NCI-H2081 treated with DMSO at 0.1 percent for 48 hours (cell line): ENCODE measurements at places on chromosomes 5 and 9.

GRCh38 chr9:78786794-78787193, 489.9 kb downstream of the PSAT1 start:
- no peak for DNase-seq

GRCh38 chr9:86563936-86564335, 209.7 kb upstream of the TUT7 start:
- DNase-seq = no peak

GRCh38 chr5:95850391-95850894, 27.9 kb upstream of the GLRX start:
- no peak for DNase-seq

GRCh38 chr9:37201581-37201980, 81.2 kb downstream of the ZCCHC7 start:
- DNase-seq = no peak

- no peak for DNase-seq
Observed at GRCh38 chr5:81768935-81769452, 18.1 kb upstream of the SSBP2 start.

DNA sequence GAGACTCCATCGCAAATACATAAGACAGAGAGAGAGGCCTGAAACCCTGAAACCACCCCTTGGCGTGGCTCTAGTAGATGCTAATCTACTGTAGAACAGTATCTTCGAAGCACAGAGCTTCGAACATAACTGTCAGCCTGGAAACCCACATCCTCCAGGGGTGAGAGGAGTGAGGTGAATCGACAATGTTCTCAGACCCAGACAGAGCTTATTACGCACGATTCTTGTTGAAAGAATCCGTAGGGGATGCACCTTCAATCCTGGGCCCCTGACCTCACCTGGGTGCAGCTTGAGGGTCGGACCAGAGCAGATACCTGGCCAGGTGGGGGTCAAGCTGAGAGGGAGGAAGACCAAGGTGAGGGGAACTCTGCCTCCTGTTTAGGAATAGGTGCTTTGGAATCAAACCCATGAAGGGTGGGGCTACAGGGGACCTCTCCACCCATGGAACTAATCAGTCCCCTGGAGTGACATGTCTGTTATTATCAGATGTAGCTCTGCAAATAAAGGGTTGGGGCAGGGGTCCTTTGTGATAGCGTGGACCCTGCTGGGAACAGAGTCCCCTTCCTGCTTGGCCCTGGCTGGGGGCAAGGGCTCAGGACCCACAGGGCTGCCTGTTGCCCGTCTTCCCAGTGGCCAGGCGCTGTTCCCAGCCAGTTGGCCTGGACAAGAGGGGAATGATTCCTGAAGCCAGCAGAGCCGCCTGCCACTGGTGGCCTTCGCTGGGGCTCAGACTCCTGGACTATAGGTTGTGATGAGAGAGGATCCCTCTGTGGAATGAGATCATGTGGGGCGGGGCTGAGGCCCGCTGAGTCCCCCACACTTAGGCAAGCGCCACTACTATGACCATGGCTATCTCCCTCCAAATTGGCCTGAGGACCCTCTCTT, 41.2 kb downstream of the DBH start:
- DNase-seq = no peak

GRCh38 chr5:169404223-169404622, 103.3 kb upstream of the SLIT3 start:
- DNase-seq = no peak

DNA sequence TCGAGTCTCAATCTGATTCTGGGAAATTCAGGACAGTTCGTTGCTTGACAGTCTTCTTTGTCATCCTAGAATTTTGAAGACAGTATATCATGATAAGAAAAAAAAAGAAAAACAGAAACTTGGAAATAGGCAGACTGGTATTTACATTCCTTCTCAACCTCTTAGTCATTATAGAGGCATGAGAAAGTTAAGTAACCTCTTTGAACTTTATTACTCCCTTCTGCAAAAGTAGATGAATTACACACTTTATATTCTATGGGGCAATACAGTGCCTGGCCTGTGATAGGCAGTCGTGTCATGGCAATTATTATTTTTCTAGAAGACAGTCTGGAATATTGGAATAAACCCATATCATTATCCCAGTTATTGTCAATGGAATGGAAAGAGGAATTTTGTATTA, 828.9 kb downstream of the TLR4 start:
- DNase-seq = no peak

DNA sequence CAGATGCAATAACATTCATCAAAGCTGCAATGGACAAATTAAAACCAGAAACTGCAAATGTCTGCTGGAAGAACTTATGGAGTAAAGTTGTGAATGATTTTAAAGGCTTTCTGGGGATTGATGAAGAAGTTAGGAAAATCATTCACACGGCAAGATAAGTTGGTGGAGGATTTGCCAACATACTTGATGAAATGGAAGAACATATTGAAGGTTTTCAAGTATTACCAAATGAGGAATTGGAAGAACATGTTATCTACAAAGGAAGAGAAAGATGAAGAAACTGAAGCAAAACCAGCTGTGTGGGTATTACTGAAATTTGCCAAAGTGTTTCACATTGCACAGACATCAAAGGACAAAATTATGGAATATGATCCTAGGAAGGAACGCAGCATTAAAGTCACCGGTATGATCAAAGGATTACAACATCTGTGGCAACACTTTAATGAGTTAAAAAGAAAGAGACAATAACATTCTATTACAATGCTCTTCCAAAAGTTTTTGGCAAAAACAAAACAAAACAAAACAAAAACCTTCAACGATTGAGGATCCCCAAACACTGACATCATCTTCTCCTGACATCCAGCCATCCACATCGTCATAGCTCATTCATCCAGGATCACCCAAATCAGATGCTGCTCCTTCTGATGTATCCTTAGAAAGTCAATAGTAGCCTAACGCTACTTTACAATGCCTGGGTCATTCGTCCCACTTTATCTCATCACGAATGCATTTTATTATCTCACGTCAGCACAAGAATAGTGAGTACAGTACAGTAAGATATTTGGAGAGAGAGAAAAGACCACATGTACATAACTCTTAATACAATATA, 61.3 kb upstream of the SMC5 start:
- DNase-seq = no peak

- no peak for DNase-seq
Observed at GRCh38 chr5:76918539-76918938, 34.3 kb upstream of the CRHBP start.

GRCh38 chr5:151451626-151452520, 4.5 kb downstream of the SLC36A1 start:
- DNase-seq = no peak

DNA sequence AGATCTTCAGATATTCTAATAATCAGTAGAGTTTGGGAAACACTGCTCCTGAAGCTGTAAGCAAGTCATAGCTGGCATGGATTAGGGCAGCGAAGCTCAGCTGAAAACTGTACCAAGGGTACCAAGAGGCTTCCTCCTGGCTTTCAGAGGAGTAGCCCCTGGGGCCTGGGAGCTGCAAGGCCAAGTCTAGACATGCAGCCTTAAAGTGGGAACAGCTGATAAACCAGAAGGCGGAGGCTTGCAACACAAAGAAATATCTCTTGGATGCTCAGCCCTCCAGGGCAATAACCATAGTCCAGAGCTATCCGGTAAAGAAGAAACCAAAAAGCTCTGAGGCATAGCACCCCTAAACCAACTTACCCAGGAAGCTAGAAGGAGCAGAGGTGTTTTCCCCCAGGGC, 51.5 kb downstream of the MRPS30 start:
- no peak for DNase-seq

DNA sequence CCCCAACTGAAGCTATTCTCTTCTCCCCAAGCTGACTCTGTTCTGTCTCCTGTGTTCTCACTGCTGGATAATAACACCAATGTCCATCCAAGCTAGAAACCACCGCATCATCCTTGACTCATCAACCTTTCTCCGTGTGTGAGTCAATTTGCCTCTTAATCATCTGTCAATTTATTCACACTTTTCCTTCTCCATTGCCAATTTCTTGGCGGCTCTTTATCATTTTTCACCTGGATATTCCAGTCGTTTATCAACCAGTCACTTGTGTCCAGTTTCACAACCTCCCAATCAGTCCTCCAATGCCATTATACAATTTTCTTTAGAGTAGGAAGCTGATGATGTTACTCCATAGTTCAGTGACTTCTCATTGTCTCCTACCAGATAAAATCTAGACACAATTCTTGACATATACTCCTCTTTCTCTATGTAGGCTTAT, 45.4 kb upstream of the LIFR start:
- DNase-seq = no peak

- peak; percentile 46 for DNase-seq
Observed at GRCh38 chr9:13278368-13279246, 885 bp downstream of the MPDZ start.

DNA sequence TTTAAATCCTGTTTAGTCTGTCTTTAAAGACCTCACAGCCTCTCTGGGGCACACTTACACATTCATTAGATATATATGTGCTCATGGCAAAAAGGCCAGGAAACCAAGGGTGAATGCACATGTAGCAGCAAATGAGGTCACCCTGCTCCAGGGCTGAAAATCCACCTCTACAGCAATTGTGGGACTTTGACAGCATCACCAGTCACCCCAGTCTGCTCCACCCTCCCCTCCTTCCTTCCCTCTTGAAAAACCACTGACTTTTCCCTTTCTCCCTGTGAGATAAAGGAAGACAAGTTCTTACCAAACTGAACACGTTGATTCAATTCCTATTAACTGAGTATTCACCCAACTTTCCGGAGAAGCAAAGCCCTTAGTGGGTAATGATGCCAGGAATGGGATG, 15.2 kb upstream of the SH3RF2 start:
- DNase-seq = no peak

DNA sequence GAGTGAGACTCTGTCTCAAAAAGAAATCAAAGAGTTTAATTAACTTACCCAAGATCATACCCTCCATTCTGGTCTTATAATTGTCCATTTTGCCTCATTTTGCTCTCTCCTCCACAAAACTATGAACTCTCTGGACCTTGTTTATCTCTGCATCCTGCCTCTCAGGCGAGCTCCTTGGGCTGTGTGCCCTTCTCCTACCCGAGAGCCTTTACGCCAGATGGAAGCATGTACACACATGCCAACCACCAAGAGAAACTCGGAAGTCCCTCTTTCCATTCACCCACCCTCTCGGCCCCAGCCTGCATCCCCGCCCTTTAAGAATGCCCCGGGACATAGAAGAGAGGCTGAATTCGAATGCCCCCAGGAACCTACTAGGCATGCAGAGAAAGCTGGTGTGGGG, 25.9 kb downstream of the CPLX2 start:
- DNase-seq = no peak

DNA sequence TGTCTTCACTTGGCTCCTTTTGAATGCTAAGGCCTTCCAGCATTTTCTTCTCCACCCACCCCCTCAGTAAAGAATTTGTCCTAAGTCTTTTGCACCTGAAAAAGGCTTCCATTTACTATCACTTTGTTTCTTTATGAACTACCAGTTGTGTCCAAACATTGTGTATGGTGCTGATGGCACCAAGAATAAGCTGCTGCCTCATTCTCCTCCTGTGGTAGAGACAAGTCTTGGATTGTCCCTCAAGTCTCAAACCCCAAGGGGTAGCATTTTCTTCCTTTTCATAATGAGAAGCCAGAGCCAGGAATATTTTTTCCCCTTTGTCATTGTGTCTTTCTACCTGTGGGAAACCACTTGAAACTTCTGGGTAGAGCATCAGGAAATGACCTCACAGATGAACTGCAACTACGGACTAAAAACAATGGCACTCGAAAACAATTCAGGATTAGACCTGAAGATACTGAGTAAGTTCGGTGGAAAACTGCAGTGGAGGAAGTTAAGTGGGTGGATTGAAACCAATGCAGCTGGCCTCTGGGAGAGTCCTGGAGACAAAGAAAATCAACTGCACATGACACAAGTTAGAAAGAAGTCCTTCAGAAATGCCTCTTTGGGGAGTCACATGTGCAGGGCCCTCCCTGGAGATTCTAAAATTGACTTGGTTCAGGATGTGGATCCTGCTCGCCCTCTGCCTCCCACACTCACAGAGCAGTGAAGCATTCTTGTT, 80.5 kb downstream of the SH3RF2 start:
- DNase-seq = no peak

- no peak for DNase-seq
Observed at GRCh38 chr5:1187234-1187949, 14.0 kb upstream of the SLC6A19 start.

DNA sequence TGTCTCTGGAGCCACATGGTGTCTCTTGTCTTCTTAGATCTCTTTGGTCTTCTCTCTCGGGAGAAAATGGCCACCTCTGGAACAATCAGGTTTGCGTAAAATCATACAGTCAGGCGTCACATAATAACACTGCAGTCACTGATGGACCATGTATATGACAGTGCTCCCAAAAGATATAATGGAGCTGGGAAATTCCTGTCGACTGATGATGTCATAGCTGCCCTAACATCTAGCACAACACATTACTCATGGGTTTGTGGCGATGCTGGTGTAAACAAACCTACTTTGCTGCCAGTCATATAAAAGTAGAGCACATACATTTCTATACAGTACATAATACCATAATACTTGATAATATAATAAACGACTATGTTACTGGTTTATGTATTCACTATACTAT, 30.1 kb upstream of the RAI14 start:
- no peak for DNase-seq

DNA sequence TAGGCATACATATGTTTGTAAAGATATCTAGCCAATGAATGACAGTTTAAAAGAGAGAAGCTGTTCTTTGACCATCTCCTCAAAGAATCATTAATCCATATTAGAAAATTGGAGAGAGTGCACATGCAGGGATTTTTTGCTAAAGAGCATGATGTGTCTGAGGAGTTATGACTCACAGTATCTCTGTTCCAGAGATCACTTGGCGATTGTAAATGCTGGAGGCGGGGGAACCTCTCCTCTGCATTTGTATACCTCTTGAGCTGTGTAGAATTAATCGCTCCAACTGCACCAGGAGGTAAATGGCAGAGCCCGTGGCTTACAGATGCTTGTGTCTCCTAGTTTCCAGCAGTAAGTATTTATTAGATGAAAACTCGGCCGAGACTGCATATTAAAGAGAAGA, 3.6 kb upstream of the SPATA31D1 start:
- DNase-seq = no peak

DNA sequence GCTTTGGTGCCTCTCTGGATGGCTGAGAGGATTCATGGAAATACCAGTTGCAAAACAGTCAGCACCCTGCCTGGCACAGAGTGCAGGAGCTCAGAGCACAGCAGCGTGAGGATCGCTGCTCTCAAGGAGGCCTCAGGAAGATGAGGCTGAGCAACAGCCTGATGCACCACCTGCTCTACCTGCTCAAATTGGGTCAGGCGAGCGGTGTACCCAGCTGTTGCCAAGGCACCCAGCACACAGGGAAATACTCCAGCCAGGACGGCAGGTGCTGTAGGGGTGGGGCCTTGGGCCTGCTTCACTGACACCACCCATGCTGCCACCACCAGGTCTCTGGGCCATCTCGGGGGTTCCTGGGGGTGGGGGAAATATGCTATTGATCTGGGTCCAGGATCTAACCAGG, 4.3 kb downstream of the EEIG1 start:
- peak; percentile 52 for DNase-seq

GRCh38 chr5:143040622-143041021, 270.4 kb downstream of the ARHGAP26 start:
- DNase-seq = no peak

GRCh38 chr9:129476821-129477611, 143.9 kb downstream of the C9orf50 start:
- DNase-seq = no peak
